ENCODE measurements at places on chromosomes 3 and 15. TPM values are rescaled to one million over a fixed set of nuclear protein-coding genes. Genes with fewer than 3 reads are reported as not detected.

DNA sequence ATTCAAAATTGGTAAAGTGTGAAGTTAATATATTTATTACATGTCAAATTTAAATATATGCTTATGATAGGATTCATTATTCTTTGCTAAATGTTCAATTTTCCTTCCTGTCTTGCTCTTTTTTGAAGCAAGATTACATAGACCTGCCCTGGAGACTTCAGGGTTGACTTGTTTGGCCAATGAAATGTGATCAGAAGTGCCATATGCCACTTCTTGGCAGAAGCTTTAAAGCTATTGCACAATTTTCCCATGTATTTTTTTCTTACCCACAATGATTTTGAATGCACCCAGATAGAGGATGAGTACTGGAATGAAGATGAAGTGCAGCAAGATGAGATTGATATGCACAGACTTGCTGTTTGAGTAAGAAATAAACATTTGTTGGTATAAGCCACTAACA is 406.3 kb upstream of the BCHE start:
- ATAC-seq: no peak

GRCh38 chr15:45747426-45747825 is 112.6 kb downstream of the SQOR start:
- ATAC-seq: no peak

DNA sequence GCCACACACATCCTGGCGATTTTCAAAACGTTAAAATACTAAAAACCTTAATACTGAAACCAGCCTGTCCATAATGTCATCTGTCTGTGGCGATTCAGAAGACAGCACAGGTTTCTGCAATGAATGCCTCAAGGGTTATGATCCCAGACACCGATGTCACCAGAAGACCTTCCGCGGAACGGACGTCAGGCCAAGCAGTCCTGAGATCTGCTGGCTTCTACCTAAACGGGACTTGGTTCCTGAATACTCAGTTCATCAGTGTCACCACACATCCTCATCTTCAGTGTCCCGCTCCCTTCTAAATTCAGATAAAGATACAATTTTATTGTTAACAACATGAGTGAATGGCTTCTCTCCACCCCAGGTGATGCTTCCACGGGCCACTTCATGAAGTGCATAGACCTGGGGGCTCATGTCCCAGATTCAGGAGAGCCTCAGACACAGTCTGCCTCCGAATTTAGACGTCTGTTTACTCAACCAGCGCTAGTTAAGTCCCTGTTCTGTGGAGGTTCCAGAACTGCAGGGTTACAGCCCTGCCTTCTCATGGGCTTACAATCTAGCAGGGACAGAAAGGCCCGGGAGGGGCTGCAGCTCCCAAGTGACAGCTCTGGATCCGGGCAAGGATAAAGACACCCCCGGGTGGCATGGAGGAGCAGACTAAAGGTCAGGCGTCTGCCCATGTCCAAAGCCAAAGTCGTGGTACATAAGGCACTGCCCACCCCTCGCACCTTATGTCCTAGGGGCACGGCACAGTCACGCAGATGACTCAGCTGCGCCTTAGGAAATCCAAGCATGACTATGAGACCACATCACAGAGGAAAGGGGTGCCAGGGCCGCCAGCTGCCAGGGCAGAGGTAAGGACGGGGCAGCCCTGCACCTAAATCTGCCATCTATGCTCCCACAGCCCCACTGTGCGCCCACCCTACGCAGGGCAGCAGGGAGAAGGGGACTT is 75.9 kb downstream of the VGLL4 start:
- ATAC-seq: no peak

GRCh38 chr3:138608322-138609135 is at the start of gene FAIM:
TSS of gene FAIM (plus strand) at chr3:138608771. CDS start at chr3:138619727, 10,956 bp downstream.
- ATAC-seq: peak; percentile 91

DNA sequence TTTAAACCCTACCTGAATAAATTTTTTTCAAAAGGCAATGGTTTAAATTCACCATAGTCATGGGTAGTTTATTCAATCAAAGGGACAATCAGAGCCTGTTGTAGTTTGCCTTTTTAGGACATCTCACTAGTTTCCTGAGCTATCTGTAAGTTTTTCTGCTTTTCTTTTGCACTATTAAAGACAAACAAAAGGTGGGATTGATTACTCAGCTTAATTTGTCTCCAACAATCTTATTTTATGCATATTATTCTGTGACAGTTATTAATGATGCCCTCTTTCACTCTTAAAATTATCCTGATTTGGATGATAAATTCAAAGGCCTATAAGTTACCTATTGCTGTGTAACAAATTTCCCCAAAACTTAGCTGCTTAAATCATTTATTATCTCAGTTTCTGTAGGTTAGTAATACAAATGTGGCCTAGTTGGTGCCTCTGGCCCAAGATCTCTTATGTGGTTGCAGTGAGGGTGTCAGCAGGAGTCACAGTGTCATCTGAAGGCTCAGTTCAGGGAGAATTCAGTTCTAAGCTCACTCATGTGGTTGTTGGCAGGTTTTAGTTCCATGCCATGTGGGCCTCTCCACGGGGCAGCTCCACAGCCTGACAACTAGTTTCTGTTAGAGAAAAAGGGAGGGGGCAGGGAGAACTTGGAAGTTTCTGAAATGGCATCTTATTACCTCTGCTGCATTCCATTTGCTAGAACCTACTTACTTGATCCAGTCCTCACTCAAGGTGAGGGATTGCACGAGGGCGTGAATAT is 16.0 kb downstream of the ARMC8 start:
- no peak for ATAC-seq

- ATAC-seq: no peak
Measured at GRCh38 chr3:46359733-46360493, 6.0 kb downstream of the CCR2 start.

- ATAC-seq: no peak
Measured at GRCh38 chr3:98376631-98377030, 13.8 kb upstream of the OR5K3 start.

DNA sequence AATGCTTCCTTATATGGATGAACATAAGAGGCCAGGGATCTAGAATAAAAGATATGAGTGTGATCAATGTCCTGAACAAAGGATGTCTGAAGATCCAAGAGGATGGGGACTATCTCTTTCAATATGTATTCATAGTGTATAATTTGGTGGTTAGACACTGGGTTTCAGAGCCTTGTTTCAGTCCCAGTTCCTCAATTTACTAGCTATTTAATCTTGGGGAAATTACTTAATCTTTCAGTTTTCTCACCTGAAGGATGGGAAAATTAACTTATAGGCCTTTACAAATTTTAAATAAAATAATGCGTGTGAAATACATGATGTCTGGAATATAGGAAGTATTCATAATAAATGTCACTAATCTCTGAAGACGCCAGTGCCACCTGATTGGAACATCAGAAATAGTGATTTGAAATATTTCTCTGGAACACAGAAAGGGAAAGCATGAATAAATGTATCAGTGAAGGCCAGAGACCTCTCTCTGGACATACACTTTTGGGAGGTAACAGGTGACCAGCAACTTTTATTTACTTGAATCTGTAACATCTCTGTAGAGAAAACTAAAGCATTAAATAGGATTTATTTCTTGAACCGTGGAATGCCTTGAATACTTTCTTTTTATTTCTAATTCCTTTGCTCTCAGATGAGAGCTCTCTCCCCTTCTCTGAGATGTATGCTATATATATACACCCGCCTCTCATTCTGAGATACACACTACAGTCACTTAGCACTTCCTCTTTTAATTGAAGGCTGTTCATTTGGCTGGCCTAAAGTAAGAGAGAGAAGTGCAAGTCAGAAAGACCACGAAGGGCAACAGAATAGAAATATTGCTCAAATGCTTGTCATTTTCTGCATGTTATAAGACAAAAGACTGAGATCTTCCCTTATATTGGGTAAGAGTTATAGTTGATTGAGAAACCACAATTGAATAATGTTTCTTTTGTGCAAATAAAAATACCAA is 407.1 kb downstream of the LSAMP start:
- no peak for ATAC-seq

- no peak for ATAC-seq
Measured at GRCh38 chr3:43892526-43892925, 201.8 kb downstream of the ABHD5 start.

- no peak for ATAC-seq
Measured at GRCh38 chr3:61563313-61564271, 2.2 kb downstream of the PTPRG start.

- ATAC-seq: peak; percentile 69
Measured at GRCh38 chr3:140980663-140981062, 39.0 kb downstream of the SLC25A36 start.

The SYNM gene
- total RNA-seq: 55.1 TPM

The EXOSC7 gene
- total RNA-seq: 47.6 TPM

The CYP1A1 gene
- 0.83 TPM for total RNA-seq

The PLA1A gene
- 0.22 TPM for total RNA-seq

The TLR9 gene
- 0.15 TPM for total RNA-seq

The SKOR1 gene
- total RNA-seq: 0.33 TPM

The CAND2 gene
- 8.7 TPM for total RNA-seq

The GOLGA8M gene
- not detected for total RNA-seq

The RAD51 gene
- total RNA-seq: 8.9 TPM

The LAMB2 gene
- total RNA-seq: 26.3 TPM

The GPR156 gene
- total RNA-seq: 2.3 TPM

Data from motor neuron (in vitro differentiated cells).